Nephron progenitor cell (in vitro differentiated cells): ENCODE measurements at places on chromosomes 7 and 10.

DNA sequence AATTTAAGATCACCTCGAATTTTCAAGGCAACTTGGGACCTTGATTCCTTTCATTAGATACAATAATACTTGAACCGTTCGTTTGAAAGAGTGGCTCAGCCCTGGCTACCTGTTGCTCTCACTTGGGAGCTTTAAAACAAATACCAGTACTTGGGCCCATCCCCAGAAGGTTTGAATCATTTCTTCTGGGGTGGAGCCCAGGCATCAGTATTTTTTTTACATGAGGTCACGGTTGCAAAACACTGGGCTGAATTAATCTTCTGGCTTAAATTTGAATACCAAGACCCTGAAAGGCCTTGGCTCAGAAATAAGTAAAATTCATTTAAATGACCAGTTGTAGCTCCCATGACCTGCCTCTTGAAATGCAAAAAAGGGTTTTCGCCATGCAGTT lies 214.9 kb downstream of the CREB5 start:
- no peak for DNase-seq

- no peak for DNase-seq
Observed at GRCh38 chr10:11245510-11245909, 227.8 kb downstream of the CELF2 start.

DNA sequence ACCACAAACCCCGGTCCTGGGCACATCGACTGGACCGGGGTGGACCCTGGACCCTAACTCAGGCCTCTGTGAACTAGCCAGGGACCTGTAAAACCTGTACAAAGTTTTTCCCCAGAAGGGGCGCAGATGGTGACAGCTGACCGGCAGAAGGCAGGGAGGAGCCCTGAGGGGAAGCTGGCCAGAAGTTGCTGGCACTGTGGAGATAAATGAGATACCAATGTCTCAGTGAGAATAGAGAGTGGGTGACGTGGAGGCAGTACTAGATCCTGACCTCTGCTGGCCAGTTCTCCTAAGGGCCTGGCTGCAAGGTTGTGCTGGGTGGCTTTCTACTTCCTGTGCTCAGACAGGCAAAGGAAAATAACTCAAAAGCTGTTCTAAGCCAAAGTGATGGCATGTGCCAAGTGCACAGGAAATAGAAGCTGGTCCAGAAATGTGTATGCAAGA lies 10.6 kb upstream of the TSPAN14 start:
- DNase-seq, result no peak

- DNase-seq, result no peak
Observed at GRCh38 chr10:94210440-94211168, 152.1 kb downstream of the NOC3L start.
